Stimulated activated CD8-positive, alpha-beta memory T cell treated with anti-CD3 and anti-CD28 coated beads, Interleukin-4, amount 100 ng/mL, for 48 hours (primary cell): ENCODE measurements at places on chromosomes 2 and 18.

DNA sequence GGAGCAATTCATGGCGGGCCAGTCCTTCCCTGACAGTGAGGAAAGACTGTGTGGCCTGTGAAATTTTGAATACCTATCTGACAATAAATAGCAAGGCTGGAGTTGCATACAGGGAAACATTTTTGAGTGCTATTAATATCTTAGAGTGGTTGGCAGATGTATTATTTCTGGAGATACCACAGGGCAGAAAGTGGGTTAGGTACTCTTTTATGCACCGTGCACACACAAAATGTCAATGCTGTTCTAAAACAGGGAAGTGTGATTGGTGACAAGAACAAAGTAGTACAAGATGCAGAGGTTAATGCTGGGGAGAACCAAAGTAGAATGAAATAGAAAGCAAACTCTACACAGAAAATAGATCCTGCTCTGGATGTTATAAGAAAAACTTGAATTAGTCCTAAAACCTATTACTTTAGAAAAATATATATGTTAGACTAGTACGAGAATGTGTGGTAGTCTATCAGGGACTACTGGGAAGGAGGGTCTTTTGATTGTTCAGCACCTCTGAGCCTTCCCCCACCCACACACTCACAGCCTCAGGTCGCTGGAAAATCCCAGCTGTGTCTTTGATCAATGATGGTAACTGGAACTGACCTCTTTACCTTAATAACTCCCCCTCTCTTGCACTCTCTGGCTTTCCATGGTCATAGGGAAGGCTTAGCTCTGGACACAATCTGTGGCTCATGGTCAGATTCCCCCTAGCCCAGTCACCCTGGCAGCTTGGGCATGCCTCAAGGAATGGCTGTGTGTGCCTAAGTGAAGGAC lies 58.2 kb downstream of the SERPINB8 start:
- no peak for DNase-seq

DNA sequence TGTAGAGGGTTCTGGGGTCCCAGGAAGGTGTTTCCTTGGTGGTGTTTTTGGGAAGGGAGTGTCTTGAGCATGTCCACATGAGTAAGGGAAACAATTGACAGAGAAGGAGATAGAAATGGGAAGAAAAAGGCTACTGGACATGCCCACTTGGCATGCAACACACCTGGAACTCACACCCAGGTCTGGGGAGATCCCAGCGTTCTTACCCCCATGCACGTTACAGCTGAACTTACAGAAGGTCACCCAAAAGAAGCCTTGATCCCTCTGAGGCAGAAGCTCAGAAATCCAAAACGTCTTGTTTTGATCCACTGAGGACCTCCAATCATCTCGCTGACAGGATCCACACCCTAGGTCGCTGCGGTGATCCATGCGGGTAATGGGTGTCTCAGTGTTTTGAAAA lies 142.0 kb downstream of the ZNF516 start:
- no peak for DNase-seq

DNA sequence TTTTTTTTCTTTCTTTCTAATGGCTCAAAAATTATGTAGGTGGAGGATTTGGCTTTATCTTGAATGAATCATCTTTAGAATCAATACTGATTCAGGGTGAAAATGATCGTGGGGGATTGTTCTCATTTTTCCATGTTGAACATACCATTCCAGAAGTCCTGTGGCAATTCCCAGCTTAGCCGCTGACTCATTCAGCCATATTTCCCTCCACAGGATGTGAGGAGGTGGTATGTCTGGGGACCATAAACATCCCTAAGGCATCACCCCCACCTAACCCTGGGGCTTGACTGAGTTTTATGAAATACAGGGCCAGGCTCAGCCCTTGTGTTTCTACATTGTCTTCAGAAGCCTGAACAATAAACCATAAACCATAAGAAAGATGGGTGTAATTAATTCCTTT lies 92.7 kb upstream of the FN1 start:
- DNase-seq: no peak

DNA sequence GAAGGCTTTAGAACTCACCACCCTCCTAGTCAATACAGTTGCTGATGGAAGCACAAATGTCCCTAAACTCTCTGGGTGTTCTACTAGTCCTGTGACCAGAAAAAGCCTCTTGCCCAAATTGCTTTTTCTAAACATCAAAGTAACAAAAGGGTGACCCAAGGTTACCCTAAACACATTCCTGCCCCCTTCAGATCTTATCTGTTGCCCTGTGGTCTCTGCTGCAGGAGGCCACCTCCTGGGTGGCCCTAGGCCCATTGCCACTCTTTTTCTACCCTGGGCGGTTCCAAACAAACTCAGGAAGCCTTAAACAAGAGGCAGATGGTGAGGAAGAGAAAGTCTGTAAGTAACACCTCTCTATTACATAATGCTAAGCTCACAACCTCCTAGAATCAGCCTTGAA lies 3.3 kb downstream of the RNF152 start:
- no peak for DNase-seq

DNA sequence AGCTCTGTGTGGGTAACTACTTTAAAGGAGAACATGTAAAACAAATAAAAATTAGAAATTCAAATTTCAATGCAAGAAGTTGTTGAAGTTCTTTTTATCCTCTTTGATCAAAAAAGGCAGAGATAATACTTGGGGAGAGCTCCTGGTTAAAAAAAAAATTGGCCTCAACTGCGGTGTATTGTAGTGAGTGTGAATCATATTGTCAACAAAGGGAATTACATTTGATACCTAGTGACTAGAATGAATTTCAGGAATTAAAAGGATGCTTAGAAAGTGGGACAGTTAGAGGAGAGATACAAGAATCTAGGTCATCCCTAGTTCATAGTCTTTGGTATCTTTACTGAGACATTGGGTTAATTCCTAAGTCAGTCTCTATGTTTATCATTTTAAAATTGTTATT lies 473.0 kb downstream of the CCDC85A start:
- no peak for DNase-seq

GRCh38 chr2:170391697-170392096 lies 213.8 kb downstream of the MYO3B start:
- DNase-seq: no peak
